NT2/D1 (cell line): ENCODE measurements at places on chromosomes 2 and 18.

DNA sequence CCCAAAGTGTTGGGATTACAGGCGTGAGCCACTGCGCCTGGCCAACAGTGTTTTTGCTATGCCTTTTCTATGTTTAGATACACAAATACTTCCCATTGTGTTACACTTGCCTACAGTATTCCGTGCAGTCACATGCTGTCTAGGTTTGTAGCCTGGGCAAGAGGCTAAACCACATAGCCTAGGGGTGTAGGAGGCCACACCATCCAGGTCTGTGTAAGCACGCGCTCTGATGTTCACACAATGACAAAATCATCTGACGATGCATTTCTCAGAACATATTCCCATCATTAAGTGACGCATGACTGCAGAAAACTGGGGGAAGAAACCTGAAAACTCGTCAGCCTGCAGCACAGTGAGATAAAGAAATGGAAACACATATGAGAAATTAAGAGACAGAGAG, 46.1 kb upstream of the TWIST2 start:
- DNase-seq = no peak

- DNase-seq = no peak
Measured at GRCh38 chr2:1661891-1662605, 82.3 kb downstream of the PXDN start.

DNA sequence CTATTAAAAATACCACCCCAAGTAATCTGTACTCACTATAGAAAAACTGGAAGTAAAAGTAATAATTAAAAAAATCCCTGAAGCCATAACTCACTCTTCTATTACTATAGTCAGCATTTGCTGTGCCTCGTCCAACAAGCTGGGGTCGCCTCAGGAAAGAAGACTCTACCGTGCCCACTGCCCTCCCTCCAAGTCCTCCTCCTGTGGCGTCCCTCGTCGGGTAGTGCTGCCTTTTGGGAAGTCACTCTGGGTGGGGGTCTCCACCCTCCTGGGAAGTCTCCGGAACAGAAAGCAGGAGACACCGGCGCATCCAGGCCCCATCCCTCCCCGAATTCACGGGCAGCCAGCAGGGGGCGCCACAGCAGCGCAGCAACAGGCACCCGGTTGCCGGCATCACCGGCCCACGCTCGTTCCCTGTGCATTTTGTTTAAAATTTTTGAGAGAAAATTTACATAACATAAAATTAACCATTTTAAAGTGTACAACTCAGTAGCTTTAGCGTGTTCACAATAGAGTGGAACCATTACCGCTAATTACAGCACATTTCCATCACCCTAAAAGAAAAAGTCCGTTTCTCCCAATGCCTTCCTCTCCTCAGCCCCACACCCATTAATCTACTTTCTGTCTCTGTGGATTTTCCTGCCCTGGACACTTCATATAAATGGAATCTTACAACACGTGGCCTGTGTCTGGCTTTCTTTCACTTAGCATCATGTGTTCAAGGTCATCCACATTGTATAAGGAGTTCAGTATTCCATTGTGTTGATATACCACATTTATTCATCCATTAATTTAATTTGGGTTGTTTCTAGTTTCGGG, 62.2 kb downstream of the ADNP2 start:
- DNase-seq = no peak

GRCh38 chr18:41324020-41324791, 630.8 kb upstream of the PIK3C3 start:
- no peak for DNase-seq

- no peak for DNase-seq
Measured at GRCh38 chr2:217291259-217291658, 431.4 kb upstream of the TNP1 start.

GRCh38 chr2:172084395-172084644, 987 bp upstream of the DLX1 start:
- DNase-seq = no peak

DNA sequence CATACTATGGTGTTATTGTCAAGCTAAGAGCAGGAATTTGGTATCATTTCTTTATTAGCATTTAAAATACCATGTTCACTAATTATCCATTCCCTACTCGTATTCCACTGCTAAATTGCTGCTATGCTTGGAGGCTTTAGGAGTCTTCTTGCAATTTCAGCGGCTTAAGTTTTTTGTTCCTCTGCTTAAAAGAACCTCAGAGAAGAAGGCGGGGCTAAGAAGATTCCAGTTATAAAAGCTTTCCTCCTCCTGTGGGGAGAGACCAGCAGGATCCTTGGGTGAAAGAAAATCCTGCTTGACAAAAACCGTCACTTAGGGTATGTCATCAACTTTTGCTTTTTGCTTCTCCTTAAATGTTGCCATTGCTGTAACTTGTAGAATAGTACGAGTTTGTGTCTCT, at the start of gene TRPM8:
TRPM8 (plus strand) TSS at position 258 of the 400 bp plus-strand sequence. CDS start 9,165 bp downstream, outside the sequence.
- DNase-seq = no peak

GRCh38 chr18:22741318-22741717, 191.8 kb upstream of the RBBP8 start:
- no peak for DNase-seq

GRCh38 chr2:28216331-28216730, 176.3 kb upstream of the FOSL2 start:
- DNase-seq = no peak

DNA sequence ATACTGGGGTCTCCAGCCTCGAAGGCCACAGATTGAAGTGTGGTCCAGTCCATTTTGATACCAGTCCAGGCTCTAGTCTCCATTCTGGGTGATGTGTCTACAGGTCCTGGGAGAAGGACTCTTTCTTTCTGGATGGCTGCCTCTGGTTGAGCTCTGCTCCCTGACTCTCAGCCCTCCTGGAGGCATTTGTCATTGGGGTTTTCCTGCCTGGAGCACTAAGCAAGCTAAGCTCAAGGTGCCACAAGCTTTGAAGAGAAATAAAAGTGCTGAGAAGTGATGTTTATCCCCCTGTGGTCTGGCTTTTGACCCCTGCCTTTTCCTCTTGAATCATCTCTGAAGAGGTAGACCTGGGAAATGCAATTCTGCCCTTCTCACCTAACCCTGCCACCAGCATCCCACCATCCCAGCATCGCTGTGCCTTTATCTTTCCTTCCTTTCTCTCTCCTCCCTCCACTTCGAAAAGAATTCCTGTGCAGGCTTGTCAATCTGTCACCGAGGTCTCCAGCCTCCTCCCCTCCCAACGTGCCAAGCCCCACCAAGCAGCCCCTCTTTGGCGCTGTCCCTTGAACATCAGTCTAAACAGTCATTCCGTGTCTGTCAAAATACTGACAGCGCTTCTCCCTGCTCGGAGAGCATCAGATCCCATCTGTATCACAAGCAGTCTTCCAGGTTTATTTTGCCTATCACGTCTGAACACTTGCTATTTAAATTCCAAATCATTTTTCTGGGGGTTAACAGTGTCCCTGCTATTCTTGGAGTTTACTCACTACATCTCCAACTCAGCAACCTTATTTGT, 334.6 kb upstream of the SLC14A2 start:
- no peak for DNase-seq

DNA sequence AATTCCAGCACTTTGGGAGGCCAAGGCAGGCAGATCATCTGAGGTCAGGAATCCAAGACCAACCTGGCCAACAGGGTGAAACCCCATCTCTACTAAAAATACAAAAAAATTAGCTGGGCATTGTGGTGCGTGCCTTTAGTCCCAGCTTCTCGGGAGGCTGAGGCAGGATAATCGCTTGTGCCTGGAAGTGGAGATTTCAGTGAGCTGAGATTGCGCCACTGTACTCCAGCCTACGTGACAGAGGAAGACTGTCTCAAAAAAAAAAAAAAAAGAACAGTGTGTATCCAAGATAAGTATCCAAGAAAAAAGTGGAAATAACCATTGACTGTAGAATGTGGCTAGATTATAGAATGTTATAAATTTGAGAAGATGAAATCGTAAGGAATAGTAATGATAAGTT, 142.1 kb downstream of the FAM124B start:
- no peak for DNase-seq

DNA sequence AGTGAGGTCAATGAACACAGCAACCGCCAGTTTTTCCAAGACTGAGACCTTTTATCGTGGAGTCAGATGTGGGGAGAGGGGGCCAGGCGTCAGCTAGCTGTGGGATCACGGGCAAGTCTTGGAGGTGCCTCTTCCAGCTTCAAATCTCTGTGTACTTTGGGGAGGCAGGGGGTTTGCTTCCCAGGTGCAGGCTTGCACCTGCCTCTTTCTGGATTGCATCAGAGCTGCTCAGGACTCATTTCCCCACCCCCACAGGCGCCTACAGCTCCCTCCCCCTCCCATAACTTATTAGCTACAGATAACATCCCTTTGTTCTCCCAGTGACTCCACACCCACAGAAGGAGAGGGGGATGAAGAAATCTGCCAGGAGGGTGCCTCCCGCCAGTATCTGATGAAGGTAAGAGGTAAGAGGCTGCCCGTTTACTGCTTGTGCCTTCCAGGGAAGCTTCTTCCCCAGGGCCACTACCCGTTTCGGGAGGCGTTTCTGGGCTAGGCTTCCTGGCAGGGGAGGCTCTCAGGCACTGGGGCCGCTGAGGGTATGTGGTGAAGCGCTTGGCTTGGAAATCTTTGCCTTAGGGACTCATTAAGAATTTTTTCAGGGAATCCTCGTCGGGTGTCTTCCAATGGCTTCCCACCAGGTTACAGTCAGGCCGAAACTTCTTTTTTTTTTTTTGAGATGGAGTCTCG, 18.8 kb upstream of the MRPL33 start:
- DNase-seq = no peak

DNA sequence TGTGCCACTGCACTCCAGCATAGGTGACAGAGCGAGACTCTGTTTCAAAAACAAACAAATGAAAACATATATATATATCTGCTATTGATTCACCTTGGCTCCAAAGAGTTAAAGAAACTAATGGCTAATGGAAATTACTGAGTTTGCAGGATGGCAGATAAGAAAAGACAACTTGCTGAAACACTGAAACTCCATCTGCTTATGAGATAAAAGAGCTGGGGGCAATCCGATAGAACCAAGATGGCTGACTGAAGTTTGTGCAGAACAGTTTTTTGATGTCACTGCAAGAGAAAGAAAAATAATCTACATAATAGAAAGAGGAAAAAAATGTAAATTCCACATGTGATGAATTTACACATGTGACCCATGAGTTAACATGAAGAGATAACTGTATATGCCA, 88.2 kb downstream of the LRATD1 start:
- no peak for DNase-seq

- no peak for DNase-seq
Measured at GRCh38 chr2:155151945-155152344, 453.4 kb downstream of the KCNJ3 start.

DNA sequence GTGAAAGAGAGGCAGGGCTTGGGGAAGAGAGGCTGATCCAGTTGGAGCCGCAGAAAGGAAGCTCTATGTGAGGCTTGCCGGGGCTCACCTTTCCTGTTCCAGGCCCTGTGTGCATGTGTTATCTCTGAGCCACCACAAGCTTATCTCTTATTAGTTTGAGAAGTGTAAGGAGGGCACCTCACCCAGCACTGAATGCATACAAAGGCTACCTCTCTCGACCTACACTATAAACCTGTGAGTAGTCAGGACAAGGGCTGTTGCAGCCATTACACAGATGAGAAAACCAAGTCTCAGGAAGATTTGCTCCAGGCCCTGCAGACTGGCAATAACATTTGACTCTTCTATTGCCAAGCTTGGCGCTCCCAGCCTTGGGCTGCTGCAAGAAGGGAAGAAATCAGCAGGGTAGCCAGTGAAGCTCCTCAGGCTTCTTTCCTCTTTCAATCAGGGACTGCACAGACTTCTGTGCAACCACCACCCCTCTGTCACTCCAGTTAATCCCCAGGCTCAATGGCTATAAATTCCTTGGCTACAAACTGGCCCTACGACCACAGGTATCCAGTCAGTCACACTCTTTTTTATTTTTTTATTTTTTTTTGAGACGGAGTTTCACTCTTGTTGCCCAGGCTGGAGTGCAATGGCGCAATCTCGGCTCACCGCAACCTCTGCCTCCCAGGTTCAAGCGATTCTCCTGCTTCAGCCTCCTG, 73.8 kb downstream of the CLHC1 start:
- no peak for DNase-seq

DNA sequence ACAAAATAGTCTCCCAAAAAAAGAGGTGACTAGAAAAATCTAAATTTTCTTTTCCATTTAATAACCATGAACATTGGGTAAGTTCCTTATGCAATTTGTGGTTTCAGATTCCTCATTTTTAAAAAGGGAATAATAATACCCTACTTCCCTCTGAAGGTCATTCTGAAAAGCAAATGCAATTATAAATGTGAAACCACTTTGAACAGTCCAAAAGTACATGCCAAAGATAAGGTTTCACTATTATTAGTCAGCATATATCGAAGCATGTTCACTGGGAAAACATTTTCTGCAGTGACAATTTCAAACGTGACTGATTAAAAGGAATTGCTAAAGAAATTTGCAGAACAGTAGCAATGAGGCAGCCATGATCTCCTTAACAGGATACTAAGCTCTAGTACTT, 100.1 kb upstream of the RNF152 start:
- DNase-seq = no peak

GRCh38 chr2:233817995-233818638, 36.2 kb downstream of the HJURP start:
- no peak for DNase-seq
